ENCODE measurements at places on chromosomes 6 and 20. TPM values are rescaled to one million over a fixed set of nuclear protein-coding genes. Genes with fewer than 3 reads are reported as not detected.
A peak's percentile ranks its signal among the peaks of the same experiment; 100 is the strongest.

DNA sequence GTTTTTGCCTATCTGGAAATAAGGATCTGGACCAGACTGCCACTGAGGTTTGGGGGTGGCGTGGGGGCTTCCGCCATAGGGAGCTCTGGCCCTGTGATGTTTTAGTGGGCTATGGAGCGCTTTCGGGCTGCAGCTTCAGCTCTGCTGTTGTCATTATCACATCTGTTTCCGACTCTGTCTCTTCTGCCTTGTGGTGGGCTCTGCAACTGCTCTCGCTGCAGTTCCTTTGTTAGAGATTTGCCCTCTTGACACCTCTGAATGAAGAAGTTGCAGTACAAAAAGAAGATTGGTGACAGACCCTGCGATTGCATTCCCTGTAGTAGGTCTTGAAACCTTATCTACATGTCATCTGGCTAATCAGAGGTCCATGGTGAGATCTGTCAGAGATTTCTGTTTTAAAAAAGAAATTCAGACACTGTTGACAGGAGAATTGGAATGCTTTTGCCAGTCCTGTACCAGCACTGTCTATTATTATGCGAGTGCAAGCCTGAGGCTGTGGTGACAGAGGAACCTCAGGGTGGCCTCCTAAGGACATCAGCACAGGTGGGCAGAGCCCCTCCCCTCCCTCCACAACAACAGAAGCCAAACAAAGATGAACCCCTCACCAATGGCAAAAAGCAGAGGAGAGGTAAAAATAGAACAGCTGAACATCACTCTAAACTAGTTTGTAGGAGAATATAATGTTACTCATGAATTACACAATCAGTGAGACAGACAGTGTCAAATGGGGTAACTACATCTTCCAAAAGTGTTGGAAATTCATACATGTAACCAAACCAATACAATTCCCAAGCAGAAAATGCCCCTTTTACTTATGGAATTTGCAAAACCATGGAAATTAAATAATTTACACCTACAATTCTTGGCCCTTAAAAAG lies 63.5 kb upstream of the DEFB112 start:
- DNase-seq = no peak

The KIF25 gene
- not detected for total RNA-seq

- DNase-seq = no peak
Measured at GRCh38 chr20:16712511-16712947, 17.3 kb upstream of the SNRPB2 start.

GRCh38 chr6:25022140-25022553 lies 86.4 kb upstream of the RIPOR2 start:
- DNase-seq = no peak

- no peak for DNase-seq
Measured at GRCh38 chr20:63917811-63918210, 22.9 kb downstream of the DNAJC5 start.

The GNAS-AS1 gene
- 1.9 TPM for total RNA-seq

DNA sequence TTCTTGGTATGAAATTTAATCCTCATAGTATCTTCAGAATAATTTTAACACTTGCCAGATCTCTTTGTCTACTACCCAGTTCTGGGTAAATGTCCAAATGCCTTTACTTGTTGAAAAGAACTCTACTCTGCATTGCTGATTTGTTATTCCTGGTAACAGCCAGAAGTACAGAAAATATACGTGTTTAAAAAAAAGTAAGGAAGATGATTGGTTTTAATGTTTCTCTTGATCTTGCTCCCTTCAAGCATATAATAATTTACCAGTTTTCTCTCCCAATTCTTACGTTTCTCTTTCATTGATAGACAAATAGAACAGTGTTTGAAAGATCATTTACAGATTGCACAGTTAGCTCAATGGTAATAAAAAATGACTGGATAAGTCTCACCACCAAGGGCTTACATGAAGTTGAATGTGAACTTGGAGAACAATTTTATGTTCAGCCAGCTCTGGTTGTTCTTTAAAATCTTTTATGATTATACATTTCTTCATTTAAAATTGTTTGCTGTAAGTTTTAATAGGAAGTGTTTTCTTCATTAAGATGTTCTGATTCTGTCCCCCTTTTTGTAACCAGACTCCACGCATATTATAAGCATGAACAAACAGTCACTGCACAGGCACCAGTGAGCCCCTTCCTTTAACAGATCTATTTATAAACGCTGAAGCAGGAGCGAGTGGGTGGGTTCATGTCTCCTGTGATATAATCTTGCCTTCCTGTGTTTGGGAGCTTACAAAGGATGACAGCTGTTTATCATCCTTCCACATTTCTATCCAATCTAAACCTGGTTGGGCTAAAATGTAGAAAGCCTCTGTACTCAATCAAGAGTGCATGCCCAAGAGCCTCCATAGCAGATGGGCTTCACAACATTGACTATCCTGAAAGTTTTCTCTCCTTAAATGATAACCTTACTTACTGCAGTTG lies 299.5 kb downstream of the PRL start:
- DNase-seq = no peak

- DNase-seq = no peak
Measured at GRCh38 chr6:134888316-134888715, 61.6 kb downstream of the ALDH8A1 start.

The LGSN gene
- not detected for total RNA-seq

The MDFI gene
- 2.9 TPM for total RNA-seq

GRCh38 chr20:43191946-43192863 lies 2.5 kb upstream of the PTPRT start:
- DNase-seq = no peak

- DNase-seq = peak; percentile 75
Measured at GRCh38 chr6:144106206-144106605, 10.8 kb upstream of the SF3B5 start.

The YWHAB gene
- total RNA-seq = 139 TPM

The RNF182 gene
- 4.5 TPM for total RNA-seq

The COL20A1 gene
- total RNA-seq = not detected

- DNase-seq = no peak
Measured at GRCh38 chr20:14343491-14344065, 6.2 kb upstream of the FLRT3 start.

The SAMD3 gene
- not detected for total RNA-seq

- DNase-seq = no peak
Measured at GRCh38 chr6:42996513-42996912, 12.1 kb downstream of the PPP2R5D start.

GRCh38 chr6:36731622-36732310 lies 34.1 kb downstream of the RAB44 start:
- no peak for DNase-seq

The ELOVL4 gene
- total RNA-seq = 0.88 TPM

DNA sequence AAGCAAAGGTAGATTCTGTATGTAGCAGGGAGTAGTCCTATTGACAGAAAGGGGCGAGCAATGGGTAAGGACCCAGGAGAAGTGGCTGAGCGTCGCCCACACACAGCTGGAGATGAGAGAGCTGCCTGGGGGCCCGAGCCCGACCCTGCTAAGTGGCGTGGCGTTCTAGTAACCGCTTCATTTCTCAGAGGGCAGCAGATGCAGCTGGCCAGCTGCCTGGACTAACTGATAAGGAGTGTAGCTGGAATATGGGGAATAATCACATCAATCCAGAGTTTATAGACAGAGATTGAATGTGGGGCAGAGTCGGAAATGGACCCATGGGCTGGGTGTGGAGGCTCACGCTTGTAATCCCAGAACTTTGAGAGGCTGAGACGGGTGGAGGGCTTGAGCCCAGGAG lies 64.4 kb downstream of the EZR start:
- no peak for DNase-seq

The CLIC5 gene
- 10.5 TPM for total RNA-seq

DNA sequence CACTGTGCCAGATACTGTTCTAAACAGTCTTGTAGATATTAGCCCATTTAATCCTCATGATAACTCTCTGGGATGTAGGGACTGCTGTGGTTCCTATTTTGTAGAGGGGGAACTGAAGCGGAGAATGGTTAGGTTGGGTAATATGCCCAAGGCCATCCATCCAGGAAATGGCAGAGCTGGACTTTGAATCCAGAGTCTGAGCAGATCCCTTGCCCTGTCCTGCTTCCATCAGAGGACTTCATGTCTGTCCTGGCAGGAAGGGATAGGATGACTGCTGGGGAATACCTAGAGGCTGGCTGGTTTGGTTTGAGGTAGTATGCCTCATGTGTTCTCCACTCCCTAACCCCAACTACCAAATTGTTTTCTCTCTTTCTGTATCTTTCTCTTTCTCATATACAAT lies 44.6 kb downstream of the SAMD5 start:
- DNase-seq = no peak

The CD83 gene
- total RNA-seq = 4.7 TPM

GRCh38 chr6:343960-344815 lies 47.4 kb upstream of the IRF4 start:
- no peak for DNase-seq

The PTPRT gene
- total RNA-seq = not detected

The KCNQ2 gene
- not detected for total RNA-seq

DNA sequence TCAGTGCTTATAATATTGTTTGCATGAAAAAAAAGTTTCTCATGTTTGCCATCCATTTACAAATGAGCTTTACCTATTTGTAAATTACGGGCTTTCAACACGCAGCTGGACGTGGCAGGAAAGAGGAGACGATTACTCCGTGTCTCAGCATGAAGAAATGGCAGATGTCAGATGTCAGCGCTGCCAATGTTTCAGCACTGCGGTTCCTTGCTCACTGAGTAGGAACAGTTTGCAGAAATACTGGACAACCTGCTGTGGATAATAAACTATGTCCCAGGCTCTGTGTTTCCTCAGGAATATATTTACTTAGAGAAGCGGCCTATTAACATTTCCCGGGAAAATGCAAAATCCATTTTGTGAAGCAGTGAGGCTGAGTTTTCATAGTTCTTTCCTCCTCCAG lies 22.7 kb downstream of the RAMACL start:
- no peak for DNase-seq

All from thyroid gland (tissue), 4 donors.